ENCODE measurements at places on chromosomes 11 and 22.

GRCh38 chr22:40263191-40263590, 83.1 kb upstream of the ADSL start:
- no peak for DNase-seq

DNA sequence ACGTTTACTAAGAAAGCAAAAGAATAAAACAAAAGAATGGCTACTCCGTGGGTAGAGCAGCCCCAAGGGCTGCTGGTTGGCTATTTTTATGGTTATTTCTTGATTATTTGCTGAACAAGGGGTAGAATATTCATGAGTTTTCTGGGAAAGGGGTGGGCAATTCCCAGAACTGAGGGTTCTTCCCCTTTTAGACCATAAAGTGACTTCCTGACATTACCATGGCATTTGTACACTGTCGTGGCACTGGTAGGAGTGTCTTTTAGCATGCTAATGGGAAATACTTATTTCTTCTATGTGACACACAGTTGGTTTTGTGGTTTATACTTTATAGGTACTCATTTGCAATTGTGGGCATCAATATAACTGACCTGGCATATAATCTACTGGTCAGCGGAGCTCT, 56.3 kb downstream of the SLN start:
- DNase-seq: no peak

DNA sequence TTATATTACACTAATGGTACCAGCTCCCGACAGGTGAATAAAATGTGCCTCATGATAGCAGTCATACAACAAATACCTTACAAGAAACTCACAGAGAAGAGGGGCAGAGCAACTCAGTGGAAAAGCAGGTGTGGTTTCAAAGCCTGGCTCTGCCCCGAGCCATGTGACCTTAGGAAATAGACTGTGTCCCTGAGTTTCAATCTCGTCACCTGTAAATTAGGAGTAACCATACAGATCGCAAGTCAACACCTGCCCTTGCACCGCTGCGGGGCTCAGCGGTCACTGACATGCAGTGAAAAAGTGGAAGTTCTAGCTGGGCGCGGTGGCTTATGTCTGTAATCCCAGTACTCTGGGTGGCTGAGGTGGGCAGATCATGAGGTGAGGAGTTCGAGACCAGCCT, 11.9 kb upstream of the MRTFA start:
- DNase-seq: no peak

- DNase-seq: no peak
Measured at GRCh38 chr22:37137903-37138665, 11.6 kb downstream of the IL2RB start.

DNA sequence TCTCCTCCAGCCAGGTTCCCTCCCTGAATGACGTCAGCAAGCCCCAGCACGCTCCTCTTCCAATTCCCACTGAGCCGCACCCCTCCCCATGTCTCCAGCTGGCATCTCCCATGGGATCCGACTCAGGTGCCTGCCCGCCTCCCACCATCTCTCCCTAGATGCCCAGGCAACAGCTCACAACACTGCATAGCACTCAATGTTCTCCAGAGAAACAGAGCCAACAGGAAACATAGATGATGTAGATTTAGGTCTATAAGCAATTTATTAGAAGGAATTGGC, 532.3 kb downstream of the BRD1 start:
- DNase-seq: no peak

GRCh38 chr11:113554526-113554925, 79.3 kb upstream of the DRD2 start:
- DNase-seq: peak; percentile 54

- peak; percentile 42 for DNase-seq
Measured at GRCh38 chr11:19800714-19801519, 88.3 kb downstream of the NAV2 start.

DNA sequence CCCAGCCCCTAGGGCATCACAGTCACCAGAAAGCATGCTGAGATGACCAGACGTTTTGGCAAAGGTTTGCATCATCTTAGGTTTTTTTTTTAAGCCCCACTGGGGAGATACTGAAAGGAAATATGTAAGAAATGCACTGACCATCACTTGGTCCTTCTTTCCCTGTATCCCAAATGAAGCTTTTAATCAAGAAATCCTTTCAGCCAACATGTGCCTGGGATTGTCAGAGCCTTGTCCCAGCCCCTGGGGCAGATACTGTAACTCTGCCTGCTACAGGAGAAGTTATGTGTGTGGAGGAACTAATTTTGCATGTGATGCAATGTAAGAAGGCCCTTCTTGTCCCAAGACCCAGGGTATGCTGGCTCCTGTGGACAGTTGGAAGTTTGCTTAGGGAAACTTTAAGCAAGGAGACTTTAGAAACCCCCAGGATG, 65.6 kb downstream of the PPFIBP2 start:
- DNase-seq: peak; percentile 18

GRCh38 chr11:77201991-77202841, 74.2 kb downstream of the MYO7A start:
- DNase-seq: no peak

DNA sequence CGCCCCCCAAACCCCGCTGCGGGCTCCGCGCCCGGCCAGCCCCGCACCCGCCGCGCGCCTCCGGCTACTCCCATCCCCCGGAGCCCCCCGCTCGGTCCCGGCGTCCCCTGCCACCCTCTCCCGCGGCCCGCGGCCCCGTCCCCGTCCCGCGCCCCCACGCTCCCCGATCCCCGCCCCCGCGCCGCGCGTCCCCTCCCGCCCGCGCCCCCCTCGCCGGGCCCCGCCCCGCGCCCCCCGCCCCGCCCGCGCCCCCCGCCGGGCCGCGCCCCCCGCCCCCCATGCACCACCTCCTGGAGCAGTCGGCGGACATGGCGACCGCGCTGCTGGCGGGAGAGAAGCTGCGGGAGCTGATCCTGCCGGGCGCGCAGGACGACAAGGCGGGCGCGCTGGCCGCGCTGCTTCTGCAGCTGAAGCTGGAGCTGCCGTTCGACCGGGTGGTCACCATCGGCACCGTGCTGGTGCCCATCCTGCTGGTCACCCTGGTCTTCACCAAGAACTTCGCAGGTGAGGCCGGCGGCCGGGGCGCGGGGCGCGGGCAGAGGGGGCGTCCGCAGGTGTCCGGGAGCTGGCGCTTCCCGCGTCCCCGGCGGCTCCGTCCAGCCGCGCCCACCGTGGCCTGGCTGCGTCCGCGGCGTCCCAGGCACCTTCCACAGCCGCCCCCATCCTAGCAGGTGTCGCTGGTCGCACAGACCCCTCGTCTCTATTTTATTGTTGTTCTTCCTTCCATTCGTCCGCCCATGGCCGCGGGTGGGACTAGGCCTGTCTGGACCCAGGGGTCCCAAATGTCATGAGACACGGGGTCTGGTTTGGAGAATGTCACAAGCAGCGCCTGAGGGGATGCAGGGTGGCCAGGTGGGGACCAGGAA, at the start of gene PANX2:
Gene PANX2, plus strand, starts transcription at position 279 of the 866 bp plus-strand sequence. Its CDS starts 0 bp downstream, at position 279.
- no peak for DNase-seq

GRCh38 chr11:115933564-115933963, 429.3 kb upstream of the CADM1 start:
- no peak for DNase-seq

DNA sequence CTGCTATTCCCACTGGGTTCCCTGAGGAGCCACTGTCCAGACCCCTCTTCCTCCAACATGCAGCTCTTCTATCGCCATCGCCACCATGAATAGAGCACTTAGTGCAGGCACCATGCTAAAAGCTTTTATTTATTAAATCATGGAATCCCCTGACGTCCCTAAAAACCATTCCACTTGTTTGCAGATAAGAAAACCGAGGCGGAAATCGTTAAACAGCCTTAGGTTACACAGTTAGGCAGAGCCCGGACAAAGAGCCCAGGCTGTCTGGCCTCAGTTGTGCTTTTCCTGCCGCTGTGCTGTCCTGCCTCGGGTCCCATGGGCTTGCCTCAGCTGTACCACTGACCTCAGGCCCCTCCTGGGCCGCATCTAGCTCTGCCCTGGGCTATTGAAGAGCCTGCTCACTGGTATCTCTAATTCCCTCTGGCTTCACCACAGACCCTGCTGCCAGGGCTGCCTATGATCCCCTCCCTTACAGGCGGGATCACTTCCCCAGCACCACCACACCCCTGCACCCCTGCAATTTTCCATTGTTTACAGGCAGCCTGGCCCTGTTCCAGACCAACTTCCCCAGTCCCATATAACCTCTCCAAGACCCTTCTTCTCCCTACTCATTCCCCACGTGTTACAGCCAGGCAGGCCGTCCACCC, 13.0 kb upstream of the TUB start:
- peak; percentile 21 for DNase-seq

DNA sequence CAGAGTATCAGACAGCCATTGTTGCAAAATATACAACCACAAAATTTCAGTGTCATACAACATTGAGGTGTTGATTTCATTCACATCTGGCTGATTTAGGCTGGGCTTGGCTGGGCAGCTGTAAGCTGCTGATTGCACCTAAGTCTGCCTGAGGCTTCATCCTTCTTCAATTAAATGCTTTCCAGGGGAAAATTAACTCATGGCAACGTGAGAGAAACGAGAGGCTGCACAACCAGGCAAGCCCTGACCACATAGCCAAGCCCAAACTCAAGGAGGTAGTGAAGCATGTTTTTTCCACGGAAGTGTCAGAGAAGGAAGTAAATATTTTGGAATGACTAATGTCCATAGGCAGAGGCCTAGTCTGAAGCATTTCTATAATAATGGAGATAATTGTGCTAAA, 273.8 kb upstream of the ZC3H12C start:
- DNase-seq: no peak

- peak; percentile 56 for DNase-seq
Measured at GRCh38 chr22:46033256-46034200, 56.6 kb upstream of the WNT7B start.

DNA sequence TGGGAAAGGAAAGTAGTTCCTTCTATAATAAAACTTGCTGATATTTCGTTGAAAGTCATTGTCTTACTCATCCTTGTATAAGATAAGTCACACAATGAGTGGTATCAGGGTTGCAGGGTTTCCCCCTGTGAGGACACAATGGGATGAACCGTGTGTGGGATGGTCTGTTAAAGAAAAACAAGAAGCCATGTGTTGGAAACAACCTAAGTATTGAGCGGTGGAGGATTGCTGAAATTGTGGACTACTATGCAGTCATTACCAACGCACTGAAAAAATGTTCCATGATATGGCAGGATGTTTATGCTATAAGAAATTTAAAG, 28.6 kb downstream of the PTPRJ start:
- DNase-seq: no peak

DNA sequence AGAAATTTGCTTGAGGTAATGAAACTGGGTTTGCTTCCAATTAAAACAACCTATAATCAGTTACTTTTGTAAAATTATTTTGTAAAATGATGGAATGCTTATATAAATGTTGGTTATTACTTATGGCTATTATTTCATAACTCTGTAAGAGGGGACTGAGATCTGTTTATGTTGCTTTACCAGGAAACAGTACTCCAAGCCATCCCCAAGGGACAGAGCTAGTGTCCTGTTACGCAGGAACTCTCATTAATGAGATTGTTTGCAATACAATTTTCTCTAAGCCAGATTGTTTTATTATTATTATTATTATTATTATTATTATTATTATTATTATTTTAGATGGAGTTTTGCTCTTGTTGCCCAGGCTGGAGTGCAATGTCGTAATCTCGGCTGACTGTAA, 2.3 kb upstream of the NOX4 start:
- no peak for DNase-seq

DNA sequence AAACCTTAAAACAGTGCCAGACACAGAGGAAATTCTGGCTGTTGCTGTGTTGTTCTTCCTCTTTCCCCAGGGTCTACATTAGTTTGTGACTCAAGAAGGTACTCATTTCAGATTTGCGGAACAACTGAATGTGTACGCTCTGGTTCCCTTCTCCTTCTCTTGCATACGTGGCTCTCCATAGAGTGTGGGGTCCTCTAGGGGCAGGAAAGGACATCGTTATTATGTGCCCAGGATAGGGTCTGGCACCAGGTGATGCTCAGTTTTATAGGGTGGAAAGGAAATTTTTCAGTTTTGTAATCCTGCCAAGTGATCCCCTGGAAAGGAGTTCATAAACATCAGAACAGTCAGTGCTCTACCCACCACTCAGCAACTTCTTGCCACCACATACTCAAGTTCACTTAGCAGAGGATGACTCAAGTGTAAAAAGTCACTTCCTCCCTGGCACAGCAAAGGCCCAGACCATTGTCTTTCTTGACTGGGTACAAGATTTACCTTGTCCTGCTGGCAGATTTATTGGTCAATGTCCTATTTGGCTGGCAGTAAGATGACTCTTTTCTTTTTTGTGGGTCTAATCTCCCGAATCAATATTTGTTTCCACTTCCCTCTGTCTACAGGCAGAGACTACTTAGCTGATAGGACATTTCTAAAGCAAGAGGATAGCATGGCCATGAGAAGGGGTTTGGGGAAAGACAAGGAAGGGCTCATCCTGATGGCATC, 246.0 kb upstream of the TENM4 start:
- no peak for DNase-seq

DNA sequence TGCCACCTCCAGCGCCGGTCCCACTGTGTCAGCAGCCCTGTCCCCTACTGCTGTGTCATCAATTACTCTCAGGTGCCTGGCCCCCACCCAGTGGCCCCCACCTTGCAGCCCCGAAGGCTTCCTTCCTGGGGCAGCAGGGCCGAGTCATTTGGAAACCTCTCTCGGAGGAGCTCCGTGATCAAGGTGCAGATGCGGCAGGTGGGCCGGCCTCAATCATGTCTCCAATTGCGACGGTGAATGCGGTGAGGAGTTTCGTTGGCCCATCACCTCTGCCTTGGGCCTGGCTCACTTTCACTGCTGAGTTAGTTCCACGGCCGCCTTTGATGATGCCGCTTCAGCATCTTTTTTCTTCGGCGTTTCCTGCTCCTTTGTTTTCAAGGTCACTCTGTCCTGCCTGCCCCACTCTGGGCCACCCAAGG, 11.3 kb upstream of the CXCR5 start:
- no peak for DNase-seq

GRCh38 chr22:45441138-45441537, 27.6 kb downstream of the RIBC2 start:
- peak; percentile 31 for DNase-seq

- DNase-seq: no peak
Measured at GRCh38 chr22:19871023-19871844, 16.6 kb upstream of the GNB1L start.

DNA sequence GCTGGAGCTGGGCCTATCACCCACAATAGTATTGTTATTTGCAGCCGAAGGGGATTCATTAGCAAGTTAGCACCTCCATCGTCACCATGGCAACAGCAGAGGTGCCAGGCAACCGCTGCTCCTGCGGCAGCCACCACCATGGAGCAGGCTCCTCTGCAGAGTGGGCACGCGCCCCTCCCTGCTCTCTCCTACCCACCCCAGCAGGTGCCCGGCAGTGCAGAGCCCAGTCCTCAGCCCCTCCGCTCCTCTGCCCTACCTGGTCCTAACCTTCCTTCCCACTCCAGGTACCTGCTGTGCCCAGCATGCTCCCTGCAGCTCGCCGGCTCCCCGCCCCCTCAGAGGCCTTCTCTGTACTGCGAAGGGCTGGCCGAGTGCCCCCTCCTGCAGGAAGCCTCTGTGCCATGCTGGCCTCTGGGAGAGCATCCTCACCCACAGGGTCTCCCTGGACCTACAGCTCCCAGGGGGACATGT, 3.6 kb downstream of the DUSP8 start:
- no peak for DNase-seq

DNA sequence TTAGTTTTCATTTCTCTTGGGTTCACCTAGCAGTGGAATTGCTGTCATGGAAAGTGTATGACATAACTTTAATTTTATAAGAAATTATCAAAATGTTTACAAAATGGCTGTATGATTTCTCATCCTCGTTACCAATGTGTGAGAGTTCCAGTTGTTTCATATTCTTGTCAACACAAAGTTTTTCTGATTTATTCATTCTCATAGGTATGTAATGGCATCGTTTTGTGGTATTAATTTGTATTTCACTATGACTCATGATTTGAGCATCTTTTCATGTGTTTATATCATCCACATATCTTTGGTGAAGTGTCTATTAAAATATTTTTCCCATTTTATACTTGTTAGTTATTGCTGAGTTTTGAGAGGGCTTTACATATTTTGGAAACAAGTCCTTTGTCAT, 5.5 kb downstream of the FAM111B start:
- DNase-seq: no peak
